ENCODE measurements at places on chromosomes 6 and 20.
A peak's percentile ranks its signal among the peaks of the same experiment; 100 is the strongest.

GRCh38 chr6:155314773-155315515 is 660 bp upstream of the TFB1M start:
- DNase-seq: peak; percentile 86

DNA sequence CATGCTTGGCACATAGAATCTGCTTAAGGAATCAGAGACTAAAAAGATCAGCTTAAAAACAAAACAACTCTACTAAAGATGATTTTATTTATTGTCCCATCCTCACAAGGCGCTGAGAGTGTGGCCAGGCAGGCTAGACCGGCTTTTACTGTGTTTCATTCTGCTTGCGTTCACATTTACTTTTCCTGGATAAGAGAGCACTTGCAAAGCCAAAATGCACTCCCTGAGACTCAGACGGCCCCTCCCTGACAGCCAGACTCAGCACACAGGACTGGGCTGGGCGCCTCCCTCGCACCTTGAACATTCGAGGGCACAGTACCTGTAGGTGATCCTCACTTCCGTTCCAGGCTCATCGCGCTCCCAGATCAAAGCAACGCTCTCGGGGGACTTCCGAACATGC is 10.2 kb downstream of the ACSS1 start:
- no peak for DNase-seq

DNA sequence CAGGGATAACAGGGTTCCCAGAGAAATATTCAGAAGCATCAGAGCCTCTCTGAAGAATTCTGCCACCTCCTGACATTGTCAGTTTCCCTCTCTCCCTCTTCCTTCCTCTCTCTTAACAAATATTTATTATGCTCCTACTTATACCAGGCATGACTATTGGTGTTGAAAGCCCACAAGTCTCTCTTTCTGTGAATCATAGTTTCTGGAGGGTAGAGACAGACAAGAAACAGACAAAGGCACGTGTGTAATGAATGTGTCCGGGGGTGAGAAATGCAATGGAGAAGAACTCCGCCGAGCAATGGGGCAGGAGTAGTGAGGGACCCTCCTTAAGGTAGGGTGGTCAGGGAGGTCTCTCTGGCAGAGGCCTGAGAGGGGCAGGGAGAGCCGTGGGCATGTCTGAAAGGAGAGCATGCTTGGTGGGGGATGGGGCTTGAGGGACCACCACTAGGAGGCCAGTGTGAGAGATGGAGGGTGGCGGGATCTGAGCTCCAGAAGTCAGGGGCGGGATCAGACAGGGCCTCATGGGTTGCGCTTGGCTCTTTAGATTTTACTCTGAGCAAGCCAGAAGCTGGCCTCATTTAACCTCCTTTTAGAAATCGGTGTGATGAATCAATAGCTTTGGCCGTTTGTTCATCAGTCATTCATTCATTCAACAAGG is 57.3 kb downstream of the EYA2 start:
- no peak for DNase-seq

- DNase-seq: no peak
Observed at GRCh38 chr6:53529324-53530036, 15.4 kb downstream of the GCLC start.

DNA sequence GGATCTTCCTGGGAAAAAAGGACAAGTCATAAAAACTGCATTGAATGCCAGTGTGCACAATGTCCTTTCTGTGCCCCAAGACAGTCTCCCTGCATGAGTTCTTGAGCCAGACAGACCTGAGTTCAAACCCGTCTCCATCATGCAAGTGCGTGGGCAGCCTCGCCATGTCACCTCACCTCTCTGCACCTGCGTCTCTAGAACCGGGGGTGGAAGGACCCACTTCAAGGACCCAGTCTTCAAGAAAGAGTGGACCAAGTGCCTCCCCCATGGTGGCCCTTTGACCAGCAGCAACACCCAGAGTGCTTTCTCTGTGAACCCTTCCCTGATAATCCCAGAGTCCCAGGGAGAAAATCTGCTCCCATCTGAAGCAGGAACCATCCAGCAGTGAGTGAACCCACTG is 23.5 kb upstream of the ANGPT4 start:
- DNase-seq: no peak

DNA sequence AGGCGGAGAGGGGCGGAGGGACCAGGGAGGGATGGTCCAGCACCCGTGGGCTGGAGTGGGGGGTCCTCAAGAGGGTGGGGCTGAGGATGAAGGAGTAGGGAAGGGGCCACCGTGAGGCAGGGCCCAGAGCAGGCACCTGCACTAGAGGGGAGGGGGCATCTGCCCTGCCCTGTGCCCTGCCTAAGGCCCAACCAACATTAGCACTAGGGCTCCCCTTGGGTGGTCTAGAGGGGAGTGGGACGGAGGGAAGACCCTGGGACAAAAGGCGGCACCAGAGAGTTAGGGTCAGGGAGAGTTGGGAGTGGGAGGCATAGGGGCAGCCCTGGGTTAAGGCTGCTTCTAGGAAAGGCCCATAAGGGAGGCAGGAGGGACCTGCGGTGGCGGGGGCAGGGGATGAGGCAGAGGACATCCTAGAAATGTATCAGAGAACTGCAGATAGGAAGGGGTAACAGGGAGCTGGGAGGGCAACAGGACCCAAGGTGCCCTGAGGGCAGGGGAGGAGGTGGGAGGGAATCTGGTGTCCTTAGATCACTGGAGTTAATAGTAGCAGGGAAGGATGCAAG is 24.5 kb downstream of the HLA-F start:
- no peak for DNase-seq

DNA sequence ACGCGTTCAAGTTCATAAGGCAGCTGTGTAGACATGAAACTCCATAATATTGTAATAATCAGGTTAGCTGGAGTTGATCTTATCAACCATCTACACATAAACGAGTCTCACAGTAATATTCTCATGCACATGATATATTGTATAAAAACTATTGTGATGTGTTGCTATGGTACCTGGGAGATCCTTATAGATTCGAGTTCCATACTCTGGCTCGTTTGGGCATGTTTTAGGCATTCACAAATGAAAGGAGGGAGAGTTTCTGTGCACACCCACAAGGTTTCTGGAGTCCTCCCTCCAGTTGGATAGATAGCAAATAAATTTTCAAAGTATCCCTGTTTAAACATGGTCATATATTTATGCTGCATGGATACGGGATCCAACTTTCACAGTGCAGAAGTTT is 567.5 kb upstream of the SLC35B3 start:
- DNase-seq: no peak

DNA sequence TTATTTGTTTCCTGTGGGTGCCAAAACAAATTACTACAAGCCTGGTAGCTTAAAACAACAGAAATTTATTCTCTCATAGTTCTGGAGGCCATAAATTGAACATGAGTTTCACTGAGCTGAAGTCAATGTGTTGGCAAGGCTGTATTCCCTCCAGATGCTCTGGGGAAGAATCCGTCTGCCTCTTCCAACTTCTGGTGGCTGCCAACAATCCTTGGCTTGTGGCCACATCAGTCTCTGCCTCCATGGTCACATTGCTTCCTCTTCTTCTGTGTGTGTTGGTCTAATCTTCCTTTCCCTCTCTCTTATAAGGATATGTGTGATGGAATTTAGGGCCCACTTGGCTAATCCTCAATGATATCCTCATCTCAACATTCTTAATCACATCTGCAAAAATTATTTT is 92.8 kb upstream of the EPB41L1 start:
- no peak for DNase-seq

Measured in NCI-H1436 treated with DMSO at 0.1 percent for 48 hours (cell line).